ENCODE measurements at places on chromosomes 4 and X. TPM values are rescaled to one million over a fixed set of nuclear protein-coding genes. Genes with fewer than 3 reads are reported as not detected.
A peak's percentile ranks its signal among the peaks of the same experiment; 100 is the strongest.

The SPACA5 gene
- total RNA-seq, result not detected

The CYP4V2 gene
- total RNA-seq, result 19.0 TPM

The PDHA1 gene
- 68.6 TPM for total RNA-seq

The GLRA3 gene
- 8.1 TPM for total RNA-seq

GRCh38 chr4:8008391-8008790 is 68.7 kb upstream of the AFAP1 start:
- no peak for DNase-seq

DNA sequence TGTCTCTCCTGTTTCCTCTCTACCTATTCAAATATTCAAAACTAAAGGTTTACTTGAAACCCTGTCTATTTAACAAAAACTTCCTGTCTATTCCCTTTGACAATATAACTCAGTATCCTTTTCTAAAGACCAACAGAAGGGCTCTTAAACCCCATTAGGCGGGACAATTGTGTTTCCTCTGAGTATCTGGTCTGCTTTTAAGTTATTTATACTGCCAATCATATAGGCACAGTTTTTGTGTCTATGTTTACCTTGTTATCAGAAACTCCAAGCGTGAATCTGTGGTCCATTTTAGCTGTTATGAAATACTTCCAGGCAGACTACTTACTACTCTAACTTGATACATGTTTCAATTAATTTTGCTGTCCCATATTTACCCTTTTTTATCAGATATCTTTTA is 350.0 kb upstream of the CTSO start:
- DNase-seq, result no peak

DNA sequence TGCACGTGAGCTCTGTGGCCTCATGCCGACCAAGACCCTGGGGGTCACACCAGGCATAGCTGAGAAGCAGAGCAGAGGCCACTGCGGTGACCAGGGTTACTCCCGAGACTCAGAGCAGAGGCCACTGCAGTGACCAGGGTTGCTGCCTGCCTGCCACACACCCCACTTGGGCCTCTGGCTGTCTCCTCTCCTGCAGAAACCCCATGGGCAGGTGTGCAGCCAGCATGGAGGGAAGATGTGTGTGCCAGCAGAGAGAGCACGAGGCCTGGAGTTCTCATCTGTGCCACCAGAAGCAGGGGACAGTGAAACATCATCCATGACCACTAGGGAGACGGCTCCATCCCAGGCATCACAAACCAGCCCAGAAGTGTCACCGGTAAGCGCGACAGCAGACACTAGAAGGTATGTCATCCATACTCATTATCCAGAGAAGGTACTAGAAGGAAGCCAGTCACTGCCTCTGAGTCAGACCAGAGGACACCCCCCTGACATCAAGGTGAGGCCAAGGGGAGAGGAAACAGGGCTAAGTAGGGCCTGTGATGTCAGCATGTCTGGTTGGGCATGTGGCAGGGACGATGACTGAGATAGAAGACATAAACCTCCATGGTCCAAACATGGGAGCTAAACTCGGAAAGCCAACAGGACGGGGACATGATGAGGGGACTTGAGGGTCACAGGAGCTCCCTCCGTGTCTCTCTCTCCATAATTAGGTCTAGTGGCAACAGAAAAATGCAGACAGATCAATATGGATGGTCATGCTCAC is 24.2 kb upstream of the SPON2 start:
- DNase-seq, result no peak

GRCh38 chrX:97074400-97074799 is 190.7 kb downstream of the RPA4 start:
- no peak for DNase-seq

DNA sequence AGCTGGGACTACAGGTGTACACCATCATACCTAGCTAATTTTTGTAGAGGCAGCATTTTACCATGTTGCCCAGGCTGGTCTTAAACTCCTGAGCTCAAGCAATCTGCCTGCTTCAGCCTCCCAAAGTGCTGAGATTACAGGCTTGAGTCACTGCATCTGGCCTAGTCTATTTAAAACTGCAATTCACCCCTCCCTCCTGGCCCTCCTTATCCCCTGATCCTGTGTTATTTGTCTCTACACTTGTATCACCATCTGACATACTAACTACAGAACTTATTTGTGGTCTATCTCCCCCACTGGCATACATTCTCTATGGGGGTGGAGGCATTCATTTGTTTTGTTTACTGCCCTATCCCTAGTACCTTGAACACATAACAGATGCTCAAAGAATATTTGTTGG is 23.7 kb downstream of the CC2D2A start:
- DNase-seq, result no peak

DNA sequence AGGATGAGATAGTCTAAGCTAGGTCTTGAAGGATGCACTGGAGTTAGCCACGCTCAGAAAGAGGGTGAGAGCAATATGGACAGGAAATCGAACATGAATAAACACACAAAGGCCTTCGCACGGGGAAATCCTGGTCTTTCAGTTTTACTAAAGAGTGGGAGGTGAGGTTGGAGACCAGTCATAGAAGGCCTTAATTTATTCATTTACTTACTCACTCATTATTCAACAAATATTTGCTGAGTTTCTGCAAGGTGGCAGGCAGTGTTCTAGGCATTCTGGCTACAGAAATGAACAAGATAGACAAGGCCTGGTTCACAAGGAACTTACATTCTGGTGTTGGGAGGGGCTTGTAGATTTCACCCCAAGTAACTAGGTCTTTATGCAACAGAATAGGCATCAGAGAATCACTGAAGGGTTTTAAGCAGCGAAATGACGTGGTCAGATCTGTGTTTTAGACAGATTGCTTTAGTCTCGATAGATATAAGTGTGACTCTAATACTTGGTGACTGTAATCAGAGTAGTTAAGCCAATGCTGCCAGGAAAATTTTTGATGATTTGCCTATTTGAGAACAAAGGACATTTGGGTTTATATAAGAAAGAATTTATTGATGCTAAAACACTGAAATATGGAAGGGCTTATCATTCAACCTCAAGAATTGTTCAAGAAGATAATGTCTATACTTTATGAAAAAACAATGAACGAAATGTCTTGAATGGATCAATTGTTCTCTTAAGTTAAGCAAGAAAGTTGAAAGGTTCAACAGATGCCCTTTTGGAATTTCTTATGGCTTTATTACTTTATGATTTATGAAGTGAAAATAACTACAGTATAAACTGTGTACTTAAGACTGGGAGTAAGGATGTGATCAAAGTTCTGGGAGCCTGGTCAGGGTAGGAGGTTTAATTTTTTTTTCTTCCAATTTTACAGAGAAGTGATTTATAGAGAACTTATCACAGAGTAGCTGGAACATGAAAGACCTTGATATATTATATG is 184.4 kb upstream of the CASK start:
- DNase-seq, result no peak

DNA sequence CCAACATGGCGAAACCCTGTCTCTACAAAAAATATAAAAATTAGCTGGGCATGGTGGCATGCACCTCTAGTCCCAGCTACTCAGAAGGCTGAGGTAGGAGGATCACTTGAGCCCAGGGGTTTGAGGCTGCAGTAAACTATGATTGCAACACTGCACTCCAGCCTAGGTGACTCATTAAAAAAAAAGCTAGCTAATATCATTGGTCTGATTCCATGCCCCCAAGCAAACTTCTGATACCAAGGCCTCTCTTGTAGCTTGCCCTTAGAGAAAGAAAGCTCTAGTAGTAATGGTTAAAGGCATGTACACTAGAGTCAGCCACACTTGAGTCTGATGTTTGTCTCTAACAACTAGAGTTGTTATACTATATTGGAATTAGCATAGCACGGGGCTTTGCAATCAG is 32.6 kb upstream of the PHF8 start:
- no peak for DNase-seq

DNA sequence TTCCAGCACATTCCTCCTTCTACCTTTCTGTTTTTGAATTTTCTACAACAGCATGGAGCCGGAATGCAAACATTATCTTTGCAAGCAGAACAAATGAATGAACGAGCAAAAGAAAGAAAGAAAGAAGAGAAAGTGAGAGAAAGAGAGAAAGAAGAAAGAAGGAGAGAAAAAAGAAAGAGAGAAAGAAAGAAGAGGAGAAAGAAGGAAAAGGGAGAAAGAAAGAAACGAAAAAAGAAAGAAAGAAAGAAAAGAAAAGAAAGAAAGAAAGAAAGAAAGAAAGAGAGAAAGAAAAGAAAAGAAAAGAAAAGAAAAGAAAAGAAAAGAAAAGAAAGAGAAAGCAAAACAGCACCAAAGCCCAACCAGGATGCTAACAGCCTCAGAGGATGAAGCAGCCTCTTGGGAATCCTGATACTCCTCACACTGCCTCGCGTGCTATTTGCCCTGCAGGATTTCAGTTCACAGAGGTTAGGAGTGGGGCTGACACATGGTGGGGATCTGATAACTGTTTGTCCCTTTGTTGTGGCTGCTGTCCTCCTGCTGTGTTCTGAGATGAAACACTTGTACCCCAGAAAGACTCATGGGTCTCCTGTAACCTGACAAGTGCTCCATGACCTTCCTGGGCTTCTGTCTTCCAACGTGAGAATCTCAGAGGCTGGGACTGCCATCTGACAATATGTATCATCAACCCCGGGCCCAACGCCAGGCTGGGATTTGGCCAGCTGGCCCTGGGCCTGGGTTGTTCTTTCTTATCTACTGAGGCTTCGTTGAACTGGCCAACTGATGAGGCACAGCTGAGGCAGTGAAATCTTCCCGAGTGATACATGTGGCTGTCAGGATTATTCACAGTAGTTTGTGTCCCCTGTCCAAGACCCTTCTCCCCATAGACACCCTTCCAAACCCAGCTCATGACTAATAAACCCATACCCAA is 61.0 kb downstream of the SEPSECS start:
- DNase-seq, result peak; percentile 53

- DNase-seq, result no peak
These were observed 89.3 kb upstream of the STX18 start for GRCh38 chr4:4631150-4631549.

DNA sequence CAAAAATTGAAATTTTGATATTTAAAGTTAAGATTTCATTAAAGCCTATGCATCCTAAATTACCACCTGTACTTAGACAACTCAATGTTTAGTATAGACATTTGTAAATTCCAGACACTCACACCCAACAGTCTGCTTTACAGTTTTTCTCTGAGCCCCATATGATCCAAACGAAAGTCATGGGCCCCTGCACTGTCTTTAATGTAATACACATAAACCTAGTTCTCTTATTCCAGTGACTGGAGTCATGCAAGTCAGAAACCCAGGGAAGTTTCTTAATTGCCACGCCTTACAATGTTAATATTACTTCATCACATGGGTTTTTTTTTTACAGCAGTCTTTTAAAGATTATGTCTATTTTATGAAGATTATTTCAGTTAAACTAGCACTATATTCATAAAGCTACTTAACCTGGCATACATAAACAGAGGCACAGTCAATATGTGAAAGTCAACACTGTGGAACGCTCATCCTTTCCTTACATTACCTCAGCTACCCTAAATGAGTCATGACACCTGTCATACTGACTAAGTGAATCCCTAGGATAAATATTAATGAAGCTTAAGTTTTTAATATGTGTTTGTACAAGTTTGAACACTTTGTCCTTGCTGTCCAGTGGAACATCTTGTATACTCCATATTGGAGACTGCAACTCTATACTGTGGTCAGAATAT is 67.7 kb upstream of the H2AZ1 start:
- no peak for DNase-seq

GRCh38 chrX:67342138-67342537 is 201.7 kb upstream of the AR start:
- DNase-seq, result no peak

Data from cerebellum (tissue), 4 donors.